Stimulated activated CD4-positive, alpha-beta T cell treated with anti-CD3 and anti-CD28 coated beads, Interleukin-1b, Interleukin-23, amount 100 ng/mL, for 4 hours (primary cell): ENCODE measurements at places on chromosomes 6 and 20.

DNA sequence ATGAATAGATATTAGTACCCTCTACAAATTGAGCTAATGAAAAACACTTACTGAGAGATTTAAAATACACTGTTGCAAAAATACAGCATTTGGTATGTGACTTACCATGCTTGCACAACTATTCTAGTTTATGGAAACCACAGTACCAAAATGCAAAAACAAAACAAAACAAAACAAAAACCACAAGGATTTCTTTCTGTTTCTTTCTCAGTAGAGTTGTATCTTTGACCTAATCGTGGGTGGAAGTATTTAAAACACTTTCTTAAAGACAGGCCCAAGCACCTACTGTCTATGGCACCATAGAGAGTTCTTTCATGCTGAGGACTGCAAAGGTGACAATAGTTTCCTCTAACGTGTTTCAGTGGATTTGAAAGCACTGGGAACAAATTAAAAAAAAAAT, 95.3 kb upstream of the C6orf118 start:
- no peak for DNase-seq

DNA sequence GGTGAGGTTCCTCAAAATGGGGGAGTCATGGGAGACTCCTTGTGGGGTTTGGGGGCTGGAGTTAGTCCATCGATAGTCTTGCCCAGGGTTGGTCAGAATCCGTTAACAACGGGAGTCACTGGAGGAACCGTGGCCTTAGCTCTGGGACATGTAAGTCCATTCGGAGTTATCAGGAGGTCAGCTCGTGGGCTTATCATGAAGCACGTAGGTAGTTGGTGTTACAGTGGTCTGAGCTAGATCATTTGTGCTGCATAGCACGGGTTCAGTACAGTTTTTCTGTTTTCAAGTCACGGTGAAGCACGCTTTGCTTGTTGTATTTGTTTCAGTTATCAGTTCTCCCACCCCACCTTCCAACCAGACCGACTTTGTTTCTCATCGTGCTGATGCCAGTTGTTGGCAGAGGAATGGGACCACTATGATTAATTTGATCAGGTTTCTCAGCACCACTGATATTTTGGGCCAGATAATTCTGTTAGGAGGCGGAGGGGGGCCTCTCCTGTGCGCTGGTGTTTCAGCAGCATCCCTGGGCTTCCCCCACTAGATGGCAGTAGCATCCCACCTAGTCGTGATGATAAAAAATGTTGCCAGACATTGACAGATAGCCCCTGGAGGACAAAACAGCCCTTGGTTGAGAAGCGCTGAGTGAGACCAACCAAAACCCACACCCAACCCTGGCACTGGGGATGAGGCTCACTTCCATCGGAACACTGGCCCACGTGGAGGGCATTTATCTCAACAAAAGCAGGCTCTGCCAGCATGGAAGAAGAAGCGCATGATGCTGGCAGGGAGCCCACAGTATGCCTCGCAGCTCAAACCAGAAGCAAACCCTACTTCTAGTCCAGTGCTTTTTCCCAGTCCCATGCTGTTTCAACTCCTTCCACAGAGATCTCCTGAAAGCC, 2.2 kb upstream of the APMAP start:
- DNase-seq, result peak; percentile 66

DNA sequence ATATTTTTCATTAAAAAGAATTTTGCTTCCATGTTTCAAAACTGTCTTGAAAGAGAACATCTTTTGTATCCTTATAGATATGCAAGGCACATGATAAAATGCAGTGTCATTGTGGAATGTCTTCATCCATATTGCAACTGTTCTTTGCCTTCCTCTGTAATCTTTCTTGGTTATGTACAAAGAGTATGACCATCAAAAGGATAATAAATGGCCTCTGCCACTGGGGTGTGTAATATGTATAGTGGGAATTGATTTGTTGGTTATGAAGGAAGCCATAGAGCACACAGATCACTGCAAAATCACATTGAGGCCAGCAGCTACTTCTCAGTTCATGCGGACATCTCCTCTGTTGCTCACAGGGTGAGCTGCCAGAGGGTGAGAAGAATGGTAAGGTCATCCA, 703.5 kb downstream of the TFAP2A start:
- DNase-seq, result no peak

GRCh38 chr6:113755449-113756289, 101.5 kb upstream of the MARCKS start:
- no peak for DNase-seq

DNA sequence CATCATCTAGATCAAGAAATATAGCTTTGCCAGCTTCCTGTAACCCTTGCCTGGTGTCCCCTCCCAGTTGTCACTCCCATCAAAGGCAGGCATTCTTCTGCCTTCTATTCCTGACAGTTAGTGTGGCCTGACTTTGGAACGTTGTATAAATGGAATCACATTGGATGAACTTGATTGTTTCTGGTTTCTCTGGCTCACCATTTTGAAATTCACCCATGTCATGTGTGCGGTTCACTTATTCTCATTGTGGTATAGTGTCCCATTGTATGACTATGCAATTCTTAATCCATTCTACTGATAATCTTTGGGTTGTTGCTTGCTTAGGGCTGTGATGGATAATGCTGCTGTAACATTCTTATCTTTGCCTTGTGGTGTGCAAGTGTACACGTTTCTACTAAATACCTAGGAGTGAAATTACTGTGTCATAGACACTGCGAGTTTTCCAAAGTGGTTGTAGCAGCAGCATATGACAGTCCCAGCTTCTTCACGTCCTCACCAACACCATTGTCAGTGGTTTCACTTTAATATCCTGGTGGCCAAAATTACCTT, 73.2 kb downstream of the VEGFA start:
- DNase-seq, result no peak

- DNase-seq, result no peak
Observed at GRCh38 chr6:42259286-42259685, 41.6 kb upstream of the MRPS10 start.

DNA sequence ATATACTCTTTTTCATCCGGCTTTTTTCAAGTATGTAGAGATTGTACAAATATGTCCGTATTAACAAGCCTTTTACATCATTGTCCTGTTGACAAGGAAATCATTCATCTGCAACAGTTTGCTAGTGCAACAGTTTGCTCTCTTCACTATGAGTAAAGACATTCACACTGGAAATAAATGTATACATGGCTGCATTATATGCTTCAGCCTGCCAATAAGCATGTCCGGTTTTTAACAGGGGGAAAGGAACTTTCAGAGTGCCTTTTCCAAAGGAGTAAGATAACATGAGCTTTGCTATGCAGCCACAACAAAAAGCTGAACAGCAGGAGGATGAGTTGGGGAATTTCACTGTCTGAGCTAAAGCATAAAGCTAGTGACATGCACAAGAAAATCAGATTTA, 99.4 kb upstream of the ADTRP start:
- no peak for DNase-seq

GRCh38 chr6:104031346-104031745, 828.4 kb downstream of the HACE1 start:
- DNase-seq, result no peak

DNA sequence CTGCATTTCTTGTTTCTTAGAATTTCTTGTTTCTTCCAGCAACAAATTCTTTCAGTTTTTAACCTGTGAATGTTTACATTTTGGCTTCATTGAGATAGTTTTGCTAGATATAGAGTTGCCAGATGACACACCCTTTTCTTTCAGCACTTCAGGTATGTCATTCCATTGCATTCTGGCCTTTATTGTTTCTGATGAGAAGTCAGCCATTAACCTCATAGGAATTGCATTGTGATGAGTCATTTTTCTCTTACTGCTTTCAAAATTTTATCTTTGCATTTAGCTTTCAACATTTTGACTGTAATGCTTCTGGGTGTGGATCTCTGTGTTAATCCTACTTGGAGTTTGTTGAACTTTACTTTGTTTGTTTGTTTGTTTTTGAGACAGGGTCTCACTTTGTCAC, 440.3 kb upstream of the HS3ST5 start:
- DNase-seq, result no peak

DNA sequence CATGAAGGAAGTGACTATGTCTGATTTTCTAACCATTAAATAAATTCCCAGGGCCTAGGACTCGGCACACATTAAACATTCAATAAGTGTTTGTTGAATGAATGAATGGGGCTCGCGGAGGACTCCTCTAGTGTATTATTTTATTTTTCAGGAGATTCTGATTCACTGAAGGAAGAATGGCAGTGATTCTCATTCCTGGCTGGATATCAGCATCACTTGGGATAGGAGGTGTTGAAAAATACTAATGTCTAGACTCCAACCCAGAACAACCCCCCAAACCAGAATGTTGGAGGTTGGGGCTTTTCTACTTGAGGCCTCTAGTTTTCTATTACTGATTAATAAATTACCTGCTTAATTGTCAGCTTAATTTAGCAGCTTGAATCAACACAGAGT, 195.4 kb downstream of the BTBD3 start:
- DNase-seq, result no peak

DNA sequence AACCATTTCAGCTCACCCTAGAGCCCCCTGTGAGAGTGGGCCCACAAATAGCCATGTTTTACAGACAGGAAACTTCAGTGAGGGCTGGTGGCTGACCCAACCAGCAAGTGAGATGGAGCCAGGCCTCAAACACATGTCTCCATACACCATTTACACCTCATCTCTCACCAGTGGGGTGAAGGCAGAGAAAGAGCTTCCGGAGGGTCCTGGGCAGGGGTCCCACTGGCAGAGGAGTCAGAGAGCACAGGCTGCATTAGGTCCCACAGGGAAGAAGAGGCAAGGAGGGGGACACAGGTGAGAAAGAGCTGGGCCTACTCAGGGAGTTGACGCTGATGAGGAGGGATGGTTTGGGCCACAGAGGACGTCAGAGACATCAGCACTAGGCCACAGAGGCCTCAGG, 172.6 kb downstream of the VEGFA start:
- no peak for DNase-seq

DNA sequence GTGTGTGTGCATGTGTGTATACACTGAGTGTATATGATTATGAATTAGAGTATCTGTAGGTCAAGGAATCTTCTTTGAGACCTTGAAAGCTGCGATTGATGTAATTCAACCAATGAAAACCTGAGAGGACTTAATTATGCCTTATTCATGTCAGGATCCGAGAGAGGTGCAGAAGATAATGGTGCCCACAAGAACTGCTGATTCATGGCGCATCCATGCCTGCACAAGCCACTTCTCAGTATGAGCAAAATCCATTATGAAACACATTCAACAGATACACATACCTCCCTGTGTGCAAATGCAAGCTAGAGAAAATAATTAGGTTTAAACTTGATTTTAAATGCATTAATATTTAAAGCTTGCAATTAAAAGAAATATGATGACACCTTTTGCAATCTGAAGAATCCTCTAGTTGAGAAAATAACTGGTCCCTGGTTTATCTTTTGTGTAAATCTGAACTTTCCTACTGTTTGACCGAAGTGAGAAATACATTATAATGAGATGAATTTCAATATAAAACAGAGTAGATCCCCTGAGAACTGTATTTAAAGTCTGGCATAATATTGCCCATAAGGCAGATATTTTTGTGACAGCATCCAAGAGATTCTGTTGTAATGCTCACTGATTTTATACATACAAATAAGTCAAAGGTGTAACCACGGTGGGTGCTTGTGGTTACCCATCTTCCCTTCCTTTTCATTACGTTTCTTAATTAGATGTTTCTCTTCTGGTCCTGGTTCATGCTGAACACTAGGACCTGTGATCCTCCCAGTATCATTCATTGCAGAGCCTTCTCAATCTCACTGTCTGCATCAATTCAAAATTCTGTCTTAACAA, 45.6 kb downstream of the LY86 start:
- DNase-seq, result no peak

- DNase-seq, result no peak
Observed at GRCh38 chr20:50115041-50115512, 2.1 kb upstream of the UBE2V1 start.

- DNase-seq, result no peak
Observed at GRCh38 chr6:55040102-55040848, 134.0 kb upstream of the HCRTR2 start.

- DNase-seq, result no peak
Observed at GRCh38 chr6:22800451-22800850, 231.1 kb downstream of the HDGFL1 start.

GRCh38 chr6:41505122-41506049, 40.8 kb upstream of the FOXP4 start:
- peak; percentile 12 for DNase-seq
